Stimulated activated CD8-positive, alpha-beta memory T cell treated with anti-CD3 and anti-CD28 coated beads, Interleukin-15, amount 100 ng/mL, for 48 hours (primary cell): ENCODE measurements at places on chromosomes 7 and 10.

- DNase-seq: no peak
These were observed 122.2 kb downstream of the GPR37 start for GRCh38 chr7:124643311-124643811.

DNA sequence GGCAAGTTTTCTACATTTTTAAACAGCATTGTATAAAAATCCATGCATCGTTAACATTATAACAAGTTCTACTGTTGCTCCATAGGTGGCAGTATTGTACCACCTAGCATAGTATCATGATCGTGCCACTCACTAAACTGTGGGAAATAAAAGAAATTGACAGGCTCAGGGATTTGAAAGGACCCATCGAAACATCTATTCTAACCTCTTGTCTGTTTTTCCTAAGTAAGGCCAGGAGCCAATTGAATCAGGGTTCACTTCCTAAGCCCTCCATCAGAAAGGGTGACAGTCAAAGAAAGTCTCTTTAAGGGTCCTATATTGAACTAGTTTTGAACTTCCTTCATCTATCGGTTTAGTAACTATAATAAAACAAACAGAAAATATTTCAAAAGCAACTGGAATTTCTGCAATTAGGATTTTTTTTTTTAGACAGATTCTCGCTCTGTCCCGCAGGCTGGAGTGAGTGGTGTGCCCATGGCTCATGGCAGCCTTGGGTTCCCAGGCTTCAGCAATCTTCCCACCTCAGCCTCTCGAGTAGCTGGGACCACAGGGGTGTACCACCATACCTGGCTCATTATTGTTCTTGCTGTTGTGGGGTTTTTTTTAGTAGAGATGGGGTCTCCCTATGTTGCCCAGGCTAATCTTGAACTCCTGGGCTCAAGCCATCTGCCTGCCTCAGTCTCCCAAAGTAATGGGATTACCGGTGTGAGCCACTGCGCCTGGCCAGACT, 9.4 kb downstream of the HACD1 start:
- DNase-seq: no peak

GRCh38 chr10:97452352-97452751, 6.4 kb downstream of the ZDHHC16 start:
- no peak for DNase-seq

- no peak for DNase-seq
These were observed 1.9 kb upstream of the GCK start for GRCh38 chr7:44191171-44191570.

GRCh38 chr10:126216632-126216961, 171.7 kb downstream of the ADAM12 start:
- DNase-seq: no peak

- DNase-seq: no peak
These were observed 546.0 kb upstream of the FZD8 start for GRCh38 chr10:36188080-36188453.

GRCh38 chr10:43046288-43046991, 30.4 kb upstream of the RET start:
- DNase-seq: no peak

DNA sequence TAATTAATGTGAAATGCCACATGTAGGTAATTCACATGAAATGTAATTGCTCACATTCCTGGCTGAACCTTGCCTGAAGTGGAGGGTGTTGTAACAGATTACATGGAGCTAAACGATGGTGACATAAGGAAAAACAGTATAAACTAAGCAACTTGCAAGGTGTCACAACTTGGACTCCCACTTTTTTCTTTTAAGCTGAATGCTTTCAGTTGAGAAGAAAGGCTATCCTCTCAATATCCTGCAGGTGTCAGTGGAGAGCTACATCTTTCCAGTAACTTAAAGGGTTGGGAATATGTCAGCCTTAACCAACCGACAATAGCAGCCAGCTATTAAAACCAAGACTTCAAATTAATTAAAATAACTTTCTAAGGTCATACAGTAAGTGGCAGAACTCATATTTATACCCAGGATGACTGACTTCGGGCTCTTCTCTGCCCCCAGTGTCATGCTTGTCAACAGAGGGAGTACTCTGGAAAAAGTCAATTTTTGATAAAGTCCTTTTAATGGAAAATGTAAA, 33.7 kb downstream of the NRBF2 start:
- DNase-seq: no peak

DNA sequence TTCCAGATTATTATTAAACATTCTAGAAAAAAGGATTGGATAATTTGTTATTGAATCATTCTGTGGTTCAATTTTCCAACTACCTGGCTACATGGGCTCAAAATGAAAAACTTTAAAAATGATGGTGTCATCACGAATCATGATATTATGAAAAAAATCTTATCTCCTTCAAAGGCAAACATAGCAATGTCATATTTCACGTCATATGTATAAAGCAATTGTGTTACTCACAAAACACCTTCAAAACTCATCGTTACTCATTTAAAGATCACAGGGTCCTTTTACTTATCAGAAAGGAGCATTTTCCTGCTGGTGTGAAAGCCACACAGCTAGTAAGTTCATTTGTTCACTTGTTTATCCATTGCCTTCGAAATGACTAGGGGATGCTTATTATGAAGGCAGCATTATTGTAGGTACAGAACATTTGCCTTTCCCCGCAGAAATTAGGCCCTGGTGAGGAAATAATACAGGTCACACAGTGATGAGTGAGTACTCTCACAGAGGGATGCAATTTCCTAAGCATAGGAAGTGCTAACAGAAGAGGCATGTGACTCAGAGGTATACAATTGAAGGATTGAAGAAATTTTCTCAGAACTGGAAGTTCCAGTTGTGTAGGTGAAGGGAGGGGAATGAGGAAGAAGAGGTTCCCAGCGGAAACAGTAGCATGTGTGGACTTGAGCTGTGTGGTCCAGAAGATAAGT, 478.7 kb downstream of the INHBA start:
- no peak for DNase-seq

DNA sequence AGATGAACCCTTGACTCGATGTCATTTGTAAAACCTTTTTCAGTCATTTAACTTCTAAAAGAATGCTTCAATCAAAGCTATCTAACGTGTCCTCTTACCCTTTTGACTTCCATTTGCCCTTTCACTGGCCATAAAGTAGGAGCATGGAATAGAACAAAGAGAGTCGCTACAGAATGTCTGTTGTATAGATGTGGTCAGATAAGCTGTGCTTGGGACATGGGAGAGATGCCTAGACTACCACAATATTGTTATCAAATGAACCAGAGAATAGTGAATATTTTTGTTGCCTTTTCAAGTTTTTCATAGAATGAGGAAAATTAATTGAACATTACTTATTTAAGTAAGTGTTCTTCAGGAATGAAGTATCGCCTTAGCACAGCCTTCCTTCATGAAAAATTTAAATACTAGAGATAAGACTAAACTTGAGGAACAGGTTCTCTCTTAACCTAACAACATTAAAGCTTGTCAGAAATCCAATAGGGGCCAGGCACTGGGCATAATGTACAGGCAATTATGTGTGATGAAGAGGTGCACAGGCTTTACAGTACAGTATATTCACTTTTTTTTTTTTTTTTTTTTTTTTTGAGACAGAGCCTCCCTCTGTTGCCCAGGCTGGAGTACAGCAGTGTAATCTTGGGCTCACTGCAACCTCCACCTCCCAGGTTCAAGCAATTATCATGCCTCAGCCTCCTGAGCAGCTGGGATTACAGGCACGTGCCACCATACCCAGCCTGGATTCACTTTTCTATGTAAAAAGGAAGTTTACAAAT, 7.5 kb upstream of the KMT2E start:
- DNase-seq: no peak

DNA sequence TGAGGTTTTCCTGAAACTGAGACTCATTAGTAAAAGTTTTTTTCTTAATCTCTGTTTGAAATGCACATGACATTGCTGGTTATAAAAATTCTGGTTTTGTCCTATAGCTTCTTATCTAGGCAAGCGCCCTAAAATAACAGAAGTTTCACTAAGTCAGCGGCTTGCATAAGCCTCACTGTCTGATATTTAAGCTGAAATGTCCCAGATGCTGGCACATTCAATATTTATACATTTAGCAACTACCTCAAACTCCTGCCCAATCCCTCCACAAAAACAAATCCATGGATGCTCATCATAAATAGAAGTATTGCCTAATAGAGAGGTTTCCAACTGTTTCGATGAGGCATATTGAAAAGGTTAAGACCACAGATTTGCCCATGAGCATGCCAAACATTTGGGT, 83.1 kb upstream of the EGR2 start:
- no peak for DNase-seq

GRCh38 chr7:45451342-45452035, 122.7 kb upstream of the ADCY1 start:
- no peak for DNase-seq

DNA sequence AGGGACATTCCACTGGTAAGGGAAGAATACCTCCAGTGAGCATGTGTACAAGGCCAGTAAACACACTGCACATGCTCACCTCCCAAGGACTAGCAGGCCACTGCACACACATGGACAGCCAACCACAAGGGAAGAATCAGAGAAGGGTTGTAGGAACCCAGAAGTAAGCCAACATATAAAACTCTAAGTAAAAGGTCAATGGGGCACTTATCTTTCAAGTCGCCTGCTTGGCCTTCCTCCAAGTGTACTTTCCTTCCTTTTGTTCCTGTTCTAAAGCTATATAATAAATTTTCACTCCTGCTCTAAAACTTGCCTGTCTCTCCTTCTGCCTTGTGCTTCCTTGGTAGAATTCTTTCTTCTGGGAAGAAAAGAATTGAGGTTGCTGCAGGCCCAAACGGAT, 33.0 kb downstream of the ORC5 start:
- no peak for DNase-seq

DNA sequence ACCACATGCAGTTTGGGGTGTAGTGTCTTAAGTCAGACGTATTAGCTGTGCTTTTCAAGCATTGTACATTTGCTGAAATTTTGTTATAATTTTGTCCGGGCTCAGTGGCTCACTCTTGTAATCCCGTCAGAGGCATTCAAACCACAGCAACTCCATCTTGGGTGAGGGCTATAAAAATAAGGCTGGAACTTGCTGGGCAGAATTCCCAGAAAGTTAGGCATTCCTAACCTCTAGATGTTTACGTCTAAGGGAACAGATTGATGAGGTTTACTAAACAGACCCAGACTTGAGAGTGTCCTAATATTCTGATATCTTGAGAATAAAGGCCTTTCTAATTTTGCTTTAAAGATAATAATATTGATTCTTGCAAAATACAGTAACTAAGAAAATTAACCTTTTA, 957.8 kb downstream of the NXPH1 start:
- no peak for DNase-seq

DNA sequence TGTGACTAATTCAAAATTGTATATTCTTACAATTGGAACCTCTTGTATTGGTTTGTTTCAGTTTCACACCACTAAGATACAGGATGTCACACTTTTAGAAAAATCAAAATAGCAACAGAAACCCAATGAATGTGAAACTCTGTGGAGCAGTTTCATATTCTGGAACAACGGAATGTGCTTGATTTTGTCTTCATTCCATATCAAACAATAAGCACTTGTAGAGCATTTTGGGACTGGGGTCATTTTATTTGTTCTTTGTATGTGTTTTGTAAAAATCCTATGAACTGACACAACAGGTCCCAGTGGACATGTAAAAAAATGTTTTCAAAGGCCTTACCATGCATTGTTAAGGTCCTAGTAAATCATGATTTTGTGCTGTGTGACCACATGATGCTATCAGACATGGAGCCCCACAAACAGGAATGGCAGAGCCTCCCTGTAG, 123.1 kb downstream of the DKK1 start:
- DNase-seq: no peak

- no peak for DNase-seq
These were observed 1.6 kb downstream of the POLM start for GRCh38 chr7:44080686-44081265.

DNA sequence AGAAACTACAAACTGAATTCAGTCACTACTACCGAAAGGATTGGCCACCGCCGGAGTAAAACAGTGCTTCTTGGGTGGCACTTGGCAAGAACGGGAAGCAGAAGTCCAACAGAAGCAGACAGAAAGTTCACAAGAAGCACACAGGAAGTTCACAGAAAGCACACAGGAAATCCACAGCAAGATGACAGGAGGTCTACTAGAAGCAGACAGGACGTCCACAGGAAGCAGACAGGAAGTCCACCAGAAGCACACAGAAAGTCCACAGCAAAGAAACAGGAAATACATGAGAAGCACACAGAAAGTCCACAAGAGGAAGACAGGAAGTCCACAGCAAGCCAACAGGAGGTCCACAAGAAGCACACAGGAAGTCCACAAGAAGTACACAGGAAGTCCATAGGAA, 399.2 kb upstream of the AUTS2 start:
- DNase-seq: no peak

- DNase-seq: no peak
These were observed 23.8 kb upstream of the AHR start for GRCh38 chr7:17274551-17275245.

- no peak for DNase-seq
These were observed 9.2 kb upstream of the CAV2 start for GRCh38 chr7:116490351-116490750.

DNA sequence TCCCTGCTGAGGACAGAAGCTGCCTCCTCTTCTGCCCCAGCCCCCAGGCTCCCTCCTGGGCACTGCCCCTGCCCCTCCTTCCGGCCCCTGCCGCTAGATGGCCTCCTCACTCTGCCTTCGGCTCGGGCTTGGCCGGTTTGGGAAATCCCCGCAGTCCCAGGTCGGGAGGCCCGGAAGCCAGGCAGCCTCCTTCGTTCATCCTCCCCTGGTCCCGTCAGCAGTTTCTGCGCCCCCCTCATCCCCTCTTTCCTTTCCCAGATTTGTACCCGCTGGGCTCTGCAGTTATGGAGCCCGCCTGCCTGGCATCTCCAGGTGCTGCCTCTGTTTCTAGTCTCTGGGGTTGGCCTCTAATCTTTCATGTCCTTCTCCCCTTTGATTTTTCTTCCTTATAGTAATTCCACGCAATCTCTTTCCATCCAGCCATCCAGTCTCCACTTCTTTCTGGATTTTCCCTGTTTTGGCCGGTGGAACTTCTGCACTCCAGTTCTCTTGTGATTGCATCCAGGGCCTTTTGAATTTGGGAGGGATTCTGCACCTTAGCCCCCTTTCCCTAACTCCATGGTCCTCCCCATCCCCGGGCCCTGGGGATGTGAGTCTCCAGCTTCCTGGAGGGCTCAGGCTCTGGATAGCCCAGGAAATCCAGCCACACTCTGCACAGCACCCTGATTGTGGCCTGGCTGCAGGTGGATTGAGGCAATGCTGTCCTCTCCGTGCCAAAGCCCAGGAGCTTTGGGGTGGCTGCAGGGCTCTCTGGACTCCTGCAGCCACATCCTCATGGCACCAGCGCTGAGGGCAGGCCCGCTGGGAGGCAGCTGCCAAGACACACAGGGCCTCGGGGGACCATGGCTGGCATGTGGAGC, 3.3 kb upstream of the SHH start:
- peak; percentile 57 for DNase-seq

GRCh38 chr7:27547401-27547800, 115.3 kb downstream of the HIBADH start:
- no peak for DNase-seq
